ENCODE measurements at places on chromosomes 4 and X.

- no peak for DNase-seq
Observed at GRCh38 chr4:182495645-182496385, 252.6 kb downstream of the TENM3 start.

DNA sequence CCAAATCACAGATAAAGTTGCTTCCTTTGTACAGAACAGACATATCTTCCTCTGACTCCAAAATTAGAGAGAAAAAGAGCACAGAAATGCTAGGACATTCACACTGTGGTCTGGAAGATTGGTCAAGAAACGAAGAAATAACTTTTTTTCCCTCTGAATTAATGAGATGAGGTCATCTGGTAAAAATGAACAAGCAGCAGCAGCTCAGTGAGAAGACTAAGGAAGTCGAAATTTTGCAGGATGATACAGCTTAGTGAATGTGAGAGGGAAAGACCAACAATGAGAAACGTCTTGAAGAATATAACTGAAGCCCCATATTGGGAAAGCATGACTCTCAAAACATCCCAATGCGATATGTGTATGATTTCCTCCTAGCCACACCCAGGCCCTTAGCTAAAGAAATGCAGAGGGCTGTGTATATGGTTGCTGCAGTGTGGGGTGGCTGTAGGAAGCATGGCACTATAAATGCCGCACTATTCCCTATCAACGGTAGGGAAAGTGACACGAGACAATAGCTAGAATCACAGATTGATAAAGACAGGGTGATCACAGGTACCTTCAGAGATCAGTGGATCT, 208.6 kb downstream of the VEGFC start:
- DNase-seq: no peak

- DNase-seq: no peak
Observed at GRCh38 chr4:159232465-159233106, 129.7 kb downstream of the RAPGEF2 start.

GRCh38 chrX:47814851-47815250, 21.9 kb upstream of the ZNF81 start:
- no peak for DNase-seq

GRCh38 chrX:17637235-17637634, 100.1 kb upstream of the SCML1 start:
- no peak for DNase-seq
